NCI-H345 (cell line): ENCODE measurements at places on chromosomes 4 and X.

- no peak for DNase-seq
Measured at GRCh38 chrX:1598021-1598875, 6.8 kb downstream of the AKAP17A start.

DNA sequence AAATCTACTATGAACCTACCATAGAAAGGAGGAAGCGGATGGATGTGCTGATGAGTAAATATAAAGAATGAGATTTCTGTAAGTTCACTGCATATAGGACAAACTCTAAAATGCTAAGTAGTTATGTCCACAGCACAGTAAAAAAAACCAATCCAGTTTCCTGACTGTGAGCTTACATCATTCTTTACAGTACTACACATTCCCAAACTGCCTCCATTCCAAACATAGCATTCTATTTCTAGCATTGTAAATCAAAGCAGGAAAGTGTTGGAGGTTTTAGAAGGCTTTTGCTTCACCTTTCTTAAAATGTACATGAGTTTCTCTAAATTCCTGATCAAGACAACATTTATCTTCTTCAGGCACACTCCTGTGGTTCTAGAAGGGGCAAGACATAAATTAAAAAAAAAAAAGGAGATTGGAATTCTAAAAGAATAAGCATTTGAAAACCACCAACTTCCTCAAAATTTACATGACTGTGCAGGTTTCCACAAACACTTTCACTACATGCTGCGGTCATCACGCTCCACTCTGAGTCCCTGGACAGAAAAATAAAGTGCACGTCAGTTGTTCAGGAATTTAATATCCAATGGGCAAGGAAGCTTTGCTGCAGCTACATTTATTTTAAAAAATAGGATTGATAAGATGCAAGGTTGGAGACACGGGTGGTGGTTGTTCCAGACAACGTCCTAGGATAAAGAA lies 297.6 kb upstream of the STS start:
- no peak for DNase-seq

DNA sequence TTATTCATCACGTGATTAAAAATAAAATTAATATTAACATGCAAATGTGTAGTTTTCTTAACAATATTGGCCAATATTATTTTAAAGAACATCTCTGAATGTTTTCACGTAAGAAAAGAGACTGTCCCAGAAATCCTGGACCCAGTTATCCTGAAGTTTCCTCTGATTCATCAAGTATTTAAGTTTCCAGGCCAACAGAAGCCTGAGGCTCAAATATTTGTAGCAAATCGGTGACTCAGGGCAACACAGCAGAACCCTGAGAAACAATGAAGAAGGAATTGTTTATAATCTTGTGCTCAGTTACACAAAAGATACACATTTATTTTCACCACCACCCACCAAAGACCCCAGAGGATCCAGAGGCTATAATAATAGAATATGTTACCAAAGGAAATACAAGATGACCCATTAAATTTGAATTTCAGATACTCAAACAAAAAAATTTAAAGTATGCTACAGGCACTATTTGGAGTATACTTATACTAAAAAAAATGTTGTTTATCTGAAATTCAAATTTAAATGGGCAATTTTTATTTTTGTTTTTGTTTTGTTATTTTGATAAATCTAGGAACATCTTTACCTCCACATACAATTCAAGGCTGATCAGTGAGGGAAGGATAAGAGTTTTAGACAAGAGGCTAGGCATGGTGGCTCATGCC lies 33.9 kb upstream of the SLC7A11 start:
- DNase-seq, result no peak

GRCh38 chr4:145153181-145153903 lies 27.0 kb downstream of the OTUD4 start:
- no peak for DNase-seq

DNA sequence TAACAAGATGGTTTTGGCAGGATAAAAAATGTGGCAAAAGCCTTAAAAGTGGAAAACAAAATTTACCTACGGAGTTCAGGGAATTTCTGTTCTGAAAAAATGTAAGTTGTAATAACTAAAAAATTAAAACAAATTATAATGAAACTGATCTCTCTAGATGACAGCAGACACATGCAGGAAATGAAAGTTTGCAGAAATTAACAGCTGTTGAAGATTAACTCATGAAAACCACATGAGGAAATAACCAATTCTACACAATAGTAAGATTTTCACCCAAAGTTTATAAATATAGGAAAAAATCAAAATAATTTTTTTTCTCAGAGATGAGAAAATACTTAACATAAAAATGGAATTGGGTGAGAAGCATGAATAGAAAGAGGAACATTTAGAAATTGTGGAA lies 47.5 kb upstream of the UGT2B15 start:
- DNase-seq, result no peak

DNA sequence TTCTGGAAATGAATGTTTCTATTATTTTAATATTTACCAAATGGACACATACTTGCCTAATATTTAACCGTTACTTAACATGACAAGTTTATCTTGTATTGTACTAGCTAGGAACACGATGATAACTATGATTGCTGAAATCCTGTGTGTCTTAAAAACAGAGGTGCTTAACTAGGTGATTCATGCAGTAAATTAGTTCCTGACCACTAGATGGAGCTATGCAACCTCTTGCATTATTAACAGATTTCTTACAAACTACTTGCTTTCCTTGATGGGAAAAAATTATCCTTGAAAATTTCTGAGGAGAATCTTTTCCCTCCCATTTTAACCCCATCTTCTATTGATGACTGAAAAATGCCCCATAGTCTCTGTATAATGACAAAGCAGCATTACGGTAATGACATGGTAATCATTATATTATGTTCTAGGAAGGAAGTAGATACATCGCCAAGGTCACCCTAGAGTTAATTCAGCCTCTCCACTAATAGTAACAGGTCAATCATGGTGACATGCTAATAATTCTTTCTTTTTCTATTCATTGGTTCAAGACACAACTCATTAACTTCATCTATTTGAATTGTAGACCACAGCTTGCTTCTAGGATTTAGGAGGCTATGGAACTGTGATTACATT lies 844.2 kb downstream of the RAPGEF2 start:
- peak; percentile 30 for DNase-seq

- DNase-seq, result no peak
Measured at GRCh38 chr4:75834772-75835154, 67.5 kb downstream of the PPEF2 start.

GRCh38 chr4:8274765-8275547 lies 5.4 kb downstream of the HTRA3 start:
- no peak for DNase-seq

DNA sequence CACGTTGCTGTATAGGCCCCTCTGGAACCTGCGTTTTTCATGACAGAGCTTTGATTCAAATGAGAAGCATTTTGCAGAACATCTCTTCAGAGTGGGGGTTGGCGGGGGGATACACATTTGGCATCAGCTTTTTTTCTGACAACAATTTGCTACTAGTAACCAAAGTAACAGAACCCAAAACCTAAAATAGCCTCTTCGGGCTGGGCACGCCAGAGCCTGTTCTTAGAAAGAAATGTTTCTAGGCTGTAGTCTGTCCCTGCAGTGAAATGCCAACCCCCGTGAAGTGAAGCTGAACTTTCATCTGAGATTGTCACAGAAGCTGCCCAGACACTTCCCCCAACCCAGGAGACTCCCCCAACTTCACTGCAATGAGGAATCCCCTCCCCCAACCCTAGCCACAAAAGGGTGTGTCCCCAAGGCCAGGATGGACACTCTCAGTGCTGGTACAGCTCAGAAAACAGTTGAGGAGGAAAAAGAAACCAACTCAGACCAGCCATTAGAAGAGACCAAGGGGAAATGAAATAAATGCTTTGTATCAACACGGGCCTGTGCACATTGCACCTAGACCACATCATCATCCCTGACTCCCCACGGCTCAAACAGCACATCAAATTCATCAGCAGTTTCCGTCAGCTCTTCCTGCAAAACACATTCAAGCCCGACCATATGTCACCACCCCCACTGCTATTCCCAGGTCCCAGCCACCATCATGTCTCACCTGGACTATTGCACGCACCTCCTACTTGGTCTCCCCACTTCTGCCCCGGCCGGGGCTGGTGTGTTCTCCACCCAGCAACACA lies 8.4 kb upstream of the MAN2B2 start:
- no peak for DNase-seq

- no peak for DNase-seq
Measured at GRCh38 chrX:46601283-46601682, 27.7 kb downstream of the CHST7 start.

DNA sequence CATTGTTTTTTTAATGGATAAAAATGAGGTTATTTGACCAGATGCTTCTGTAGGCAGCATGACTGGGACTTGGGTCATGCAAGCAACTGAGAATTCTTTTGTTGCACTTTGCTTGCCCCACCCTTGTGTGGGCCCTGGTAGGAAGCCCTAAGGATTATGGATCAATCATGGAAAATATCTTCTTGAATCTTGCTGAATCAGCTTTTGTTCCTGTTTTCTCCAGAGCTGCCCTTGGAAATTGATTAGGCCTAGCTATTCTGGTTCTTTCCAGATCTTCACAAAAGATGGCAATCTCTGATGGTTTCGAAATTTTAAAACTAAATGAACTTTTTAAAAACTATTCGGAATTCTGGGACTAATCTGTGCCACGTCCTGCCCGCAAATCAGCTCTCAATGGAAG lies 58.6 kb downstream of the PRRG1 start:
- DNase-seq, result no peak

- no peak for DNase-seq
Measured at GRCh38 chrX:39508300-39508692, 589.5 kb downstream of the BCOR start.

DNA sequence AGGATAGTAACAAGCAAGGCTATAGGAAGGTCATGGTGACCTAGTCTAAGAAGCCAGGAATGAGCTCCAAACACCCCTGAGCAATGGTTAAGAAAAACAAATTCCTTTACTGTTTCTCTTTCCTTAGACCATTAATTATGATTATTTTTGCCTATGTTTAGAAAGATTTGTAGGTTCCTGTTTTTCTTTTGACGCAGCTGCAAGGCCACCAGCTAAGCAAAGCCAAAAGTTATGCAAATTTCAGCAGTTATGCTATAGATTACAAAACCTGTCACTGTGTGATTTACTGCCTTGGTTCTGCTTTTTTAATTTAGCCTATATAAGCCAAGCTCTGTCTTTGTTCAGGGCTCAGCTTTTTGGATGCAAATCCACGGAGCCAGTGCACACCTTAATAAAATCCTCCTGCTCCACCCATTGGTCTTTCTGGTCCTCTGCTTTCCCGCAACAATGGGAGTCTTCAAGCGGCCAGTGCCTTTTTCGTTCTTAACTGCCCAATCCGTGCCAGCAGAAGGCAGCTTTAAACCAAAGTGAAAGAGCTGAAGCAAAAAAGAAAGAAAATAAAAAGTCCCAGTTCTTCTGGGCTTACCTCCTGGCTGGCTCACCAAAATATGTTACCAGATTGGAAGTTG lies 1.4 kb upstream of the CEP135 start:
- DNase-seq, result no peak

DNA sequence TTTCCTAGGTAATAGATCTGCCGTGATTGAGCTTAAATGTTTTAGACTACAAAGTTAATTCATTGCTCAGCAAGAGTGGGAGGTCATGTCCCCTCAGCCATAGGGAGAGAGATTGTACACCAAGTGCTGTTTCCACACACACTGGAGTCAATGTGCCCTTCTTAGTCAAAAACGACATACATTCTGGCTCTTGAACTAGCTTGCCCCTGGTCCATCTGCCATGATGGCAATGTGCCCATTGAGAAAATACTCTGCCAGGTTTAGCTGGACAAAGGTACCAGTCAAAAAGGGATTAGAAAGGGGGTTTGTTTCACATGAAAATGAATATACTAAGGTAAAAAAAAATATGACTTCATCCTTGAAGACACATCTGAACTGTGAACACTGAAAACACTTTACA lies 377.1 kb upstream of the ADGRL3 start:
- DNase-seq, result no peak

DNA sequence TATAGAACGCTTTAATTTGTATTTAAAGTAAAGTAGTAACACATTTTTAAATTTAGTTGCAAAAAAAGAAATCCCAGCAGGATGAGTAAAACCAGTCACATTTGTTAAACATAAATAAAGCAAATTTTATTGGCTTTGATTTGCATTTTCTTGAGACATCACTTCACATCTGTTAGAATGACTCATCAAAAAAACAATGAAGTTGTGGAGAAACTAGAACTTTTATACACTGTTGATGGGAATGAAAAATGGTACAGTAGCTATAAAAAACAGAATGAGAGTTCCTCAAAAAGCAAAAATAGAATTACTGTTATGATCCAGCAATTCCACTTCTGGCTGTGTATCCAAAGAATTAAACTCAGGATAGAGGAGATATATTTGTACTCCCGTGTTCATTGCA lies 454.0 kb upstream of the KLHL4 start:
- no peak for DNase-seq

DNA sequence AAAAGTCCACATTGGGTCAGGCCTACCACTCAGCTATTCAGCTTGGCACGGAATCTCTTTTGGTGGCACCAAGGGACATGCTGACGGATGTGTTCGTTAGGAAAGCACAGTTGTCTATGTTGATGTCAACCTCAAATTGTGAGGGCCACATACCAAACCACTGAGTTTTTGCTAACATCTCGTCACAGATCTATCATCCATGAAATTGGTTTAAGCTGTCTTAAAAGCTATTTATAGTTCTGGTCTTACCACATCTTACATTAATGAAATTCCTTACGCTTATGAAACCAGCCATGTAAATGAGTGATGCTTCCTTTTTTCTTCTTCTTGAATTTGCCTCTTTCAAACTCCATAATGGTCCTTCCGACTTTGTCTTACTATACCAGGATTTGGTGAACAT lies 101.5 kb downstream of the MGST2 start:
- no peak for DNase-seq
